ENCODE measurements at places on chromosomes 6 and 20.

- DNase-seq: no peak
Observed at GRCh38 chr6:116159782-116160524, 34.0 kb upstream of the COL10A1 start.

- no peak for DNase-seq
Observed at GRCh38 chr20:53760025-53760441, 166.4 kb upstream of the ZNF217 start.

DNA sequence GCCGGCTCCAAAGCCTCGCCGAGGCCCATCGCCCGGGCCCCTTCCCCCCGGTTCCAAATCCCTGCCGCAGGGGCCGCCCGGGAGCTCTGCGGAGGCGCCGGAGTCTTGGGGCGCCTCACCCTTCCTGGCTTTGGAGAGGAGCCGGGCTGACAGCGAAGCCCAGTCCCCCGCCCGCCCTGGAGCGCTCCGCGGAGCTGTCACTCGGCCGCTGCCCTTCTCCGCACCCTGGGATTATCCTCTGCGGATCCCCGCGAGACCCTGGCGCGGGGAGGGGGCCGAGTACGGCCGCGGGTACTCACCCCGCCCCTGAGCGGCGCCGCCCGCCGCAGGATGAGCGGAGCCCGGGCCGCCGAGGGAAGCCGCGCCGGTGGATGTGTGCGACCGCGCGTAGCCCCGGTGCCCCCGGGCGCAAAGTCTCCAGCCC, 343 bp downstream of the SNAP91 start:
- no peak for DNase-seq

DNA sequence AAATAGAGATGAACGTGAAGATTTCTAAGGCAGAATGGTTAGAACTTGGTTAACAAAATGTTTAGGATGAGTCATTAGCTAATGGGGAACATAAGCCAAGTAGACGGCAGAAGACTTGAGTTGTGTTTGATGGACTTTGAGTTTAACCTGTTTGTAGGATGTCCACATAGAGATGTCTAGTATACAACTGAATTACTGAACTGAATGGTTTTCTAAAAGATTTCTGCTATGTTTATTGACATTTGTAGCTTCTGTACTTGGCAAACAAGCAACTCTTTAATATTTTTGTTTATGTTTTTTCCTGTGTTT, 54.5 kb upstream of the DYNLRB1 start:
- no peak for DNase-seq

DNA sequence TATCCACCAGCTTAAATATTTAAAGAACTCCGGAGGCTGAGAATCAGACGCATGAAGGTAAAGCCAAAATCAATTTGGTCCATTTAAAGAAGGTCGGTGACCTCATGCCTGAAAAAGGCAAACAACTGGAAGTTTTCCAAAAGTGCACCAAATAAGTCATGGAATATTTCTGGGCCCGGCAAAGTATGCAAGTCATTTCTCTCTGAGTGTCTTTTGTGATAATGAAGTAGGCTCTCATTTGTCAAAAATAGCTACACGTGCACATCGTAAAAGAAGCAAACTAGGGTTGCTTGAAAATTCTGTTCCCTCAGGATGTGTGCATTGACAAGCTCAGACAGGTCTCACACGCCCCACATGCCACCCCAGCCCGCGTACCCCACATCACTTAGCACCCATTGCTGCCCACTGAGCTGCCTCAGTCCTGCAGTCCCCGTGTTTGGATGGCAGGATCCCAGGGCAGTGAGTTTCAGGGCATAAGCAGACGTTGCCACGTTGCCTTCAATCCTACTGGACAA, 20.5 kb upstream of the PYGB start:
- no peak for DNase-seq

DNA sequence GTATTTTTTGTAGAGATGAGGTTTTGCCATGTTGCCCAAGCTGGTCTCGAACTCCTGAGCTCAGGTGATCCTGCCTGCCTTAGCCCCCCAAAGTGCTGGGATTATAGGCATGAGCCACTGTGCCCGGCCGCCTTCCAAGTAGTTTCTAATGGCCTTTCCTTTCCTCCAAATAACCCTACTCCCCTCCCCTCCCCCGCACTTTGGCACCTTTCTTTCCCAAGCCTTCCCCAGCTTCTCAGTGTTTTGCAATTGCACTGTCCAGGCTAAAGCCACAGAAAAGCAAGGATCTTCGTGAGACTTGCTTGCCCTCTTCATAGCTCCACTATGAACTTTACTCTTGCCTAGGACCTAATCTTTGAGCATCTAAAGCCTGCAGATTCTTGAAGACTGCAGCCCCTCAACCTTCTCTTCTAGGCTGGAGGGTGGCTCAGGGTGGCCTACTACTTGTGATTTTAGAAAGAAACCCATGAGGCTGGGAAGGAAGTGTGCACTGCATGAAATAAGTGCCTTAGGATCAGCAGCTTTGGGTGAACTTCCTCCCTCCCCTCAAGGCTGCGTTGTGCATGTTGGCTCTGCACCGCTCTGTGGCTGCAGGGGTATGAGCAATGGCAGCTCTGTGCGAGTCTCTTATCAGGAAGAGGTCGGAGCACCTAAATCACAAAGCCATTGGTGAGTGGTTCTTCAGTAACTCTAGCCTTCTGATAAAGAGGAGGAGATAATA, 152.4 kb upstream of the SNX9 start:
- DNase-seq: no peak

Measured in right renal cortex interstitium (tissue), 3 donors.